ENCODE measurements at places on chromosomes 13 and 19.

- no peak for DNase-seq
These were observed 1.3 kb downstream of the RFX1 start for GRCh38 chr19:14004619-14005348.

DNA sequence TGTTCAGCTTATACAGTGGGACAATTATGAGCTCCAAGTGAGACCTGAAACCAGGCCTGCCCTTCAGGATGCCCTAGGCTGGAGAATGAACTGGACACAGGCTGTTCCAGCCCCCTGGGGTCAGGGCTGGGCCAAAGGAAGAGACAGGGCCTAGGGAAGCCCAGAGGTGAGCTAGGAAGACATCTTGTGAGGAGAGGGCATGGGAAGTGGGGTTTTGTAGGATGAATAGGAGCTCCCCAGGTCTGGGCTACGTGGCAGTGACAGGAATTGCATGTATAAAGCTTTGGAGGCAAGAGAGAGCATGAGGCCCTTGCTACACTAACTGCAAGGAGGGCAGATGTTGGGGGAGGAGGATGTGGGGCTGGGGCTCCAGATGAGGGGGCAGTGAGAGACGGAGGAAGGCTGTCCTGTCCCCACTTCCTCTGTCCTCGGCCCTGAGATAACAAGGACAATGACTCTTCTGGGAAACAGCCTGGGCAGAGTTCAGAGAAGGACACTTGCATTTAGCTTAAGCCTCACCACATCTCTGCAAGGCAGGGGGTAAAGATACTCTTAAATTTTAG lies 1.5 kb upstream of the TBXA2R start:
- DNase-seq = no peak

DNA sequence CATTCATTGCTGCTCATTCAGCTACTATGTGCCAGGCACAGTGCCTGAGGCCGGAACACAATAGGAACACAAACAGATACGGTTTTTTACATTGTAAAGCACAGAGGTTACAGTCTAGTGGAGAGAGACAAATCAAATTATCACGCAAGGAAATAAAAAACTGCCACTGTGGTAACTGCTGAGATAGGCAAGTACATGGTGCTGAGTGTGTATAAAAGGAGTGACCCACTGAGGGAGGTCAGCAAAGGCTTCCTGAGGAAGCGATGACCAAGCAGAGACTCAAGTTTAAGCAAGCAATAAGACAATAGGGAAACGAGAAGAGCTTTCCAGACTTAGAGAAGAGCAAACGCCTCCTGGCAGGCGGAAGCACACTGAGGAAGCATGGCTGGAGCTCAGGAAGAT lies 56.4 kb downstream of the NUFIP1 start:
- DNase-seq = no peak

- no peak for DNase-seq
These were observed 536.7 kb downstream of the SLITRK6 start for GRCh38 chr13:85262499-85262898.

- DNase-seq = no peak
These were observed 48.8 kb downstream of the TPT1 start for GRCh38 chr13:45292176-45292575.

DNA sequence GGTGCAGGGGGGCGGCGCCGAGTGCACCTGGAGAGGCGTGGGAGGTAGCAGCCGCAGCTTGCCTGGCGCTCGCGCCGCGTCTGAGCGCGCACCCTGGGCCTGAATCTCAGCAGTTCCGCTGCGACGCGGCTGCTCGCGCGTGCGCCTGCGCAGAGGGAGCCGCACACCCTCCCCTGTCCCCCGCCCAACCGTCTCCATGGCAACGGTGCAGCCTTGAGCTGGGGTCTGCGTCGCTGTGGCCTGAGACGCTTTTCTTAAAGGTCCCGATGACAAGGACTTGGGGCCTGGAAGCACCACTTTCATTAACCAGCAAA lies at the start of gene PNMA8B:
TSS of gene PNMA8B (minus strand) at position 82 of the 314 bp plus-strand sequence. CDS start 402 bp downstream, outside the sequence.
- no peak for DNase-seq

DNA sequence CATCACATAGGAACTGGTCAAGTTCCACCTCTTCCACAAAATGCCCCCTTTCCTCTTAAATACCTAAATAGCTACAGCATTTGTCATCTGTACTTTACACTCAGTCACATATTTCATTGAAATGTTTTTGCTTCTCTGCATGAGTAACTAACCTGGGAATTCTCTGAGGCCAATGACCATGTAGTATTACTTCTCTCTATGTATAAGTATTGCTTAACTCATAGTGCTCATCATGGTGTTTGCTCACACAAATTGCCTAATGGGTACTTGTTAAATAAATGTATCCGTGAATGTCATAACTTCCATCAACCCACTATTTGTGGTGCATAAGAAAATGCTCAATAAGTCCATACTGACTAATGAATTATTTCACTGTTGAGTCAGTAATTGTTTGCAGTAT lies 115.5 kb downstream of the FGF14 start:
- no peak for DNase-seq

DNA sequence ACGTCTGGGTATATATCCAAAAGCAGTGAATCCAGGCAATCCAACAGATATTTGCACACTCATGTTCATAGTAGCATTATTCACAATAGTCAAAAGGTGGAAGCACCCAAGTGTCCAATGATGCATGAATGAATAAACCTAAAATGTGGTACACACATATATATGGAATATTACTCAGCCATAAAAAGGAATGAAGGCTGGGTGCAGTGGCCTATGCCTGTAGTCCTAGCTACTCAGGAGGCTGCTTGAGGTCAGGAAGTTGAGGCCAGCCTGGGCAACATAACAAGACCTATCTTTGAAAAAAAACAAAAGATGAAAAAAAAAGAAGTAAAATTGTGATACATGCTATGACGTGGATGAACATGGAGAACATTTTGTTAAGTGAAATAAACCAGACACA lies 10.4 kb upstream of the USP12 start:
- DNase-seq = no peak

DNA sequence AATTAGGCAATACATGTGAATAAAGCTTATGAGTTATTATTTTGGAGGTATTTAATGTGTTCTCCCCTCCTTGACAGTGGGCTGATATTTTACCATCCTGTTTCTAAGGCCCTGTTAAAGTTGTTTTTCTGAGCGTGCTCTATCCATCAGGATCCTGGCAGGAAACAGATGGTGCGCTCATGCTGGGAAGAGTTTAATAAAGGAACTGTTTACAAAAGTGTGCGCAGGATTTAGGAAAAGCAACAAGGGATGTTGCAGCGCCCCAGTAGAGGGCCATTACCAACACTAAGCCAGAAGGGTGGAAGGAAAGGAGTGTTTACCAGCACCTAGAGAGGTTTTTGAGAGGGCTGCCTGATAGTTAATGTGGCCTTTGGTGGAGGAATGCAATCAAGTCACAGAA lies 374.5 kb downstream of the KCNRG start:
- no peak for DNase-seq

- no peak for DNase-seq
These were observed 1531.7 kb upstream of the SPRY2 start for GRCh38 chr13:81872581-81872980.

- no peak for DNase-seq
These were observed 10.4 kb downstream of the OLFM4 start for GRCh38 chr13:53038993-53039392.

Measured in stimulated activated CD8-positive, alpha-beta memory T cell treated with anti-CD3 and anti-CD28 coated beads, Interleukin-7, amount 100 ng/mL, for 48 hours (primary cell).